NCI-H460 (cell line): ENCODE measurements at places on chromosomes 16 and 17.

- no peak for DNase-seq
Observed at GRCh38 chr17:70336411-70336810, 167.1 kb downstream of the KCNJ2 start.

DNA sequence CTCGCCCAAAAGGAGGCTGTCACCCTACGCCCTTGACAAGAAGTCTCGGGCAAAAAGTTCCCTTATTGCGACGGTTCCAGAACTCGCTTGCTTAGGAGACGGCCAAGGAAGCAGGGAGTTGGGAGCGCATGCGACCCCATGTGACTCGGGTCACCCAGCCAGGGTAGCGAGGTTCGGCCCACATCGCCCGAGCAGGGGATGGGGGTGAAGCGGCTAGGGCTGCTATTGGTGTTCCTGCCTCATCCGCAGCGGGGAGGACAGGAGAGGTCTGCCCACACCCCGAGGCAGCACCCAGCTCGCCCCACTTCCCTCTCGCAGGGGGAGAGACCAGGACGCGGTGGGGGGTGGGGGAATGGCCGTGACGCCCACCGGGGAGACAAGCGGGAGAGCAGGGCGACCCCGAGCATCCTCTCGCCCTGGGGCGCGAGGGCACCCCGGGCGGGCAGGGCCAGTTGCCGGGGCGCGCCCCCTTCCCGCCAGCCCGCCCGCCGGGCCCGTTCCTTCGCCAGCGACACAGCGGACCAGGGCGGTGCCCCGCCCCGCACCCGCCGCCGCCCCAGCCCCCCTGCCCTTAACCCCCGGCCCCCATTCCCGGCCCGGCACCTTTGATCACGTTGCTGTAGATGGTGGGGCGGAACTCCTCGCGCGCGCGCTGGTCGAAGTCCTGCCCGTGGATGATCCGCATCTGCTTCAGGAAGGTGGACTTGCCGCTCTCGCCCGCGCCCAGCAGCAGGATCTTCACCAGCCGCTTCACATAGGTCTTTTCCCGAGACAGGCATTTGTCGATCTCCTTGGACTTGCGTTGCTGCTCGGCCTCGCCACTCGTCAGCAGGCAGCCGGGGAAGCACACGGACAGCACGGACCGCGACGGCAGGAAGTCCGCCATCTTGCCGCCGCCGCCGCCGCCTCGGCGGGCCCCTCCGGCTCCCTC, 567 bp downstream of the GNA13 start:
- DNase-seq = peak; percentile 9

GRCh38 chr16:83356266-83356665, 451.5 kb upstream of the HSBP1 start:
- DNase-seq = peak; percentile 49

DNA sequence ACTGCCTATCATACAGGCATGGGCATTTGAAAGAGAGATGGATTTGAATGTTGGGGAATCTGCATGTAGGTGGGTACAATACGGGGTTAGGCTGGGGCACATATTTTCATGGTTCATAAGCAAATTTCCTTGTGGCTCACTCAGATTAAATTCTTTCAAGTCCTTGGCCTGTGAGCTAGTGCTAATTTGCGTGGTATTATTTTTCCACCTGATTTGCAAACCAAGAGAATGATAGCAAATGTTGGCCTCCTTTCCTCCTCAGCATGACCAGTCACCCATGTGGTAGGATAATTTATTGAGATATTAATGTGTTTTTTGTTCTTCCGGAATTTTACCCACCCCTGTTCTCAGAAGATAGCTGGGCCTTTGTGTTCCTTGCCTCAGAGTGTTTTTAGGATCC, 22.9 kb downstream of the FAM20A start:
- no peak for DNase-seq

- no peak for DNase-seq
Observed at GRCh38 chr17:82053556-82054263, 2.0 kb downstream of the GPS1 start.

- no peak for DNase-seq
Observed at GRCh38 chr16:56450275-56450985, 702 bp downstream of the NUDT21 start.

GRCh38 chr16:25636662-25637061, 55.1 kb upstream of the HS3ST4 start:
- DNase-seq = no peak

GRCh38 chr16:77780378-77780837, 8.0 kb upstream of the VAT1L start:
- no peak for DNase-seq

- no peak for DNase-seq
Observed at GRCh38 chr17:43873091-43873490, 26.1 kb downstream of the CD300LG start.

GRCh38 chr16:2706085-2706484, 13.9 kb downstream of the PRSS27 start:
- DNase-seq = no peak

DNA sequence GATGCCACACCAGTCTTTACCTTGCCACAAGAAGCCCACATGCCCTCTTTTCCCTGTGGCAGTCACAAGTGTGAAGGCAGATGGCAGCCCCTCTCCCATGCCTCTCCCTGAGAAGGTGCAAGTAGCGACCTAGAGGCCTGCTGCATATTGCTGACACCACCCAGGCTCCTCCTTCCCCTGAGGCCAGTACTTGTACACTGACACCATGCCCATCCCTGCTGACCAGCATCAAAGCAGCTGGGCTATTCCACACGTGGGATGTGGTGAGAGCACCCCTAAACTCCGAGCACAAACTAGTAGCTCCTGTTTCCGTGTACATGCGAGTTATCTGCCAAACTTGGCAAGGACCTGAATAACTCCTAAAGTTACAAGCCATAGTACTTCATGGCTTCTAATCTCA, 149.4 kb downstream of the AATF start:
- DNase-seq = no peak

DNA sequence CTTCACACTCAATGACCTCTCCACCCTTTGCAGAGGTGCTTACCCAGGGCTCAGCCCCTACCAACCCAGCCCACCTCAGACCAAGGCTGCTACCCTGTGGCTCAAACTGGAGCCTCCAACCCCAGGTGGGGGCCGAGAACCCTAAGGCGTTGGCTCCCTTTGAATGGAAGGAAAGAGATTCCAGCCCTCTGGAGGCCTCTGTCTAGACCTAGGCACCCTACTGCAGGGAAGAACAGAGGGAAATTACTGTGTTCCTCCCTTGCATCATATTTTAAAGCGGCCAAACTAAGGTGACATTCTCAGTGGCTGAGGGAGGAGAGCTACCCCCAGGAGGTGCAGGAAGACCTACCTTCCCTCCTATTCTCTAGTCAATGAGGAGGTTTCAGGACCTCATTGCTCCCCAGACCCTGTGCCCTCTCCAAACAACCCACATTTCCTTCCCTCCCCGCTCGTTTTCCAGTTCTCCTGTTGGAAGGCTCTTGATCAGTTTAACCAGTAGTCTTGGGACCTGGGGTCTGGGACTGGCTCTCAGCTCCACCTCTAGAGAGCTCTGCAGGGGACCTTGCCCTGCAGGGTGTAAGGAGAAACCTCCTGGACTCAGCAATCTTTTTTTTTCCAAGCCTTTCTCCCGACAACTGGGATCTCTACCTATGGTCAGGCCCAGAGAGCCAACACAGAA, 5.5 kb upstream of the HOXB8 start:
- DNase-seq = no peak

DNA sequence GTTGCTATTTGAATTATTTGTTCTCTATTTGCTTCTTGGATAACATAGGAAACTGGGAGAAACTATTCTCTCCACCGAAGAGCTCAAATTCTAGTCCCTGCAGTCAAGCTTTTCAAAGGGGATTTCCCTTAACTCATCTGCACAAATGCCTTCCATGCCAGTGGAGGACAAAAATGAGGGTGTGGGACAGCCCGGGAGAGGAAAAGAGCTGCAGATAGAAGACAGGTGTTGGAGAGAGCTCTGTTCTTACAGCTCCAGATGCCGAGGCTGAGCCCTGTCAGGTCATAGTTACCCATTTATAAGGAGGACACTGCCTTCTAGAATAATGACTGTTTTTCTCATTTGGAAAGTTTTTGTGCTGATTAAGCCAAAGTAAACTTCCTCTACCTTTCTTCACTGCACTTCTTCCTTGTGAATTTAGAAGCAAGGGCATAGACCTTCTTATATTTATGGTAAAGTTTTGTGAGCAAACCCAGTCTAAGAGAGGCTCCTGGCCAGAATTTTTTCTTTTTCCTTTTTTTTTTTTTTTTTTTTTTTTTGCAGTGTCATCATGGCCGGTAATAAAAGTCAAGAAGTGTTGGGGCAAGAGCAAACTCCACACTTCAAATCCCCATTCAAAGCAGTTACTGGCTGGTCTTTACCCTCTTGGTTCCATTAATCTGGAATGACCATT, 177.2 kb downstream of the ABCC12 start:
- no peak for DNase-seq

DNA sequence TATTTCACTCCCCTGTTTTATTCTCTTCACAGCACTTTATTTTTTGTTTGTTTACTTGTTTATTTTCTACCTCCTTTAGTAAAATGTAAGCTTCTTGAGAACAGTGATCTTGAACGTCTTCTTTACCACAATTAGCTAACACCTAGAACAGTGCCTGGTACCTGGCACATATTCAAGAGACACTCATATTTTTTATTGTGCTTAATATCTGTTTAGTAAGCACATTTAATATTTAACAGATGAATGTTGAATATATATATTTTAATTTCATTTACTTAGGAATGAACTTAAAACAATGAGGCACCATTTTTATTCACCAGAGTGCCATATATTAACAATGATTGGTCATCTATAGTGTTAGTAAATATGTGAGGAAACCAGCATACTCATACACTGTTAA, 130.2 kb downstream of the STXBP4 start:
- DNase-seq = no peak

- DNase-seq = no peak
Observed at GRCh38 chr17:19728084-19728495, 11.7 kb upstream of the SLC47A2 start.

DNA sequence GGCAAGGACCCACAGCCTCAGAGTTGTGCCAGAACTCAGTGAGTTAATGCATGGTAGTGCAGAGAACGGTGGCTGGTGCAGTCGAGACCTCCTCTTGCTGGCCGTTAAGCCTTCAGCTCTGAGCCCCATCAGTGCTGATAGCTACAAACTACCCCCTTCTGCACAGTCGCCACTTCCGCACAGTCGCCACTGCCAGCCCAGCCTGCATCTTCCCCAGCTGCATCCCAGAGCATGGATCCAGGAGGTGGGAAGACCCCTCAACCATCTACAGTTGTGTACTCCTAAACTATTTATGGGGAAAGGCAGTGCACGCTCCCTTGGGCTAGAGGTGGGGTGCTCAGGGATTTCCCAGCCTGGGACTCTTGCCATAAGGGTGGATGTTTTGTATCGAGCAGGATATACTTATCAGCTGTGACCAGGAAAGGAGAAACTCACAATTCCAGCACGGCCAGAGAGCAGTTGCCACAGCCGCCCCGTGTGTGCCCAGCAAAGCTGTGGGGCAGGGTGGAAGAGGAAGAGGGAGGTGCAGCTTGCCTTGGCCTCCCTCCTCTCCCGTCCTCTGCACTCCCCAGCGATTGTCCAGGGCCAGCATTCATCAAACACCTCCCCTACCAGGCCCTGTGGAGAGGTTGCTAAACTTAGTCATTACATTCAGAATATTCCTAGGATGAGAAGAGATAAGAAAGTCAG, 49.5 kb upstream of the CMIP start:
- DNase-seq = no peak

DNA sequence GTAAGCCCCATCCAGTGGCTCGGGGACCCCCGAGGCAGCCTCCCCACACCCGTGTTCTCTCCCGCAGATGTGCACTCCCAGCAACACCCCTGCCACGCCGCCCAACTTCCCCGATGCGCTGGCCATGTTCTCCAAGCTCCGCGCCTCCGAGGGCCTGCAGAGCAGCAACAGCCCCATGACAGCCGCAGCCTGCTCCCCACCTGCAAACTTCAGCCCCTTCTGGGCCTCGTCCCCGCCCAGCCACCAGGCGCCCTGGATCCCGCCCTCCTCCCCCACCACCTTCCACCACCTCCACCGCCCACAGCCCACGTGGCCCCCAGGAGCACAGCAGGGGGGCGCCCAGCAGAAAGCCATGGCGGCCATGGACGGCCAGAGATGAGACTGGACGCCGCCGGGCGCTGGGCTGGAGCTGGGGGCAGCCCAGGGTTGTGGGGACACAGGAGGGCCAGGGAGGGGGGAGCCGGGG, 5.0 kb downstream of the UBALD2 start:
- no peak for DNase-seq

- DNase-seq = no peak
Observed at GRCh38 chr17:57966246-57966645, 11.0 kb upstream of the CUEDC1 start.

DNA sequence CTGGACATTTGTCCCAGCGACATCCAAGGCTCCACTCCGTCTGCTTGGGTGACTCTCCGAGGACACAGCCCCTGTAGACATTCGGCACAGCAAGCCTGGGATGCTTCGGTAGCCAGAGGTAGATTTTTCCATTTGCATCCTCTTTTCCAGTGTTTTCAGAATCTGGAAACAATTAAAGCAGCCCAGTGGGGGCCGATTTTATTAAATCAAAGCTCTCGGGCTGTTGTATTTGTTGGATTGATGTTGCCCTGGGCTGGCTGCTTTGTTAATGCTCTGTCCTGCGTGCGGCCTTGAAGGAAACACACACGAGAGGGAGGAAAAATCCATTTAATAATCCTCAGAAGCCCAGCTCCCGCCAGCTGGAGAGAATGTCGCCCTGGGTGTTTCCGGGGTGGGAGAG, 158.1 kb upstream of the CIBAR2 start:
- DNase-seq = no peak

DNA sequence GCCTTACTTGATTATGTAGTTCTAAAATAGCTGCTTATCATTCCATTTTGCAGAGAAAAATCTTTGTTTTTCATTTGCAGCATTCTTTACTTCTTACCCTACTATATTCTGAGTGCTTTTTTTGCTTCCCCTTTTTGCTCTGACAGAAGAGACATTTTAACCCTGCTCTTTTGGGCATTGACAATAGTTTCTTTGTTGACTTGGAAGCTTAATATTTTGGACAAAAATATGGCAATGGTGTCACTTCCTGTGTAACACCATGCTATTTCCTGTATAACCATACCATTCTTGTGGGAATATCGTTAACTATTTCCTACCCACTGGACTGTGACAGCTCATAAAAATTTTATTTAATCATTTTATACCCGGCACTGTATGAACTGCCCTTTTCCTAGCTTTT, 747.1 kb downstream of the CDH8 start:
- DNase-seq = no peak

- no peak for DNase-seq
Observed at GRCh38 chr17:62966426-62967204, 580 bp downstream of the TANC2 start.

- no peak for DNase-seq
Observed at GRCh38 chr16:86342161-86342834, 168.0 kb upstream of the FOXF1 start.
